ENCODE measurements at places on chromosomes 7 and 10.

DNA sequence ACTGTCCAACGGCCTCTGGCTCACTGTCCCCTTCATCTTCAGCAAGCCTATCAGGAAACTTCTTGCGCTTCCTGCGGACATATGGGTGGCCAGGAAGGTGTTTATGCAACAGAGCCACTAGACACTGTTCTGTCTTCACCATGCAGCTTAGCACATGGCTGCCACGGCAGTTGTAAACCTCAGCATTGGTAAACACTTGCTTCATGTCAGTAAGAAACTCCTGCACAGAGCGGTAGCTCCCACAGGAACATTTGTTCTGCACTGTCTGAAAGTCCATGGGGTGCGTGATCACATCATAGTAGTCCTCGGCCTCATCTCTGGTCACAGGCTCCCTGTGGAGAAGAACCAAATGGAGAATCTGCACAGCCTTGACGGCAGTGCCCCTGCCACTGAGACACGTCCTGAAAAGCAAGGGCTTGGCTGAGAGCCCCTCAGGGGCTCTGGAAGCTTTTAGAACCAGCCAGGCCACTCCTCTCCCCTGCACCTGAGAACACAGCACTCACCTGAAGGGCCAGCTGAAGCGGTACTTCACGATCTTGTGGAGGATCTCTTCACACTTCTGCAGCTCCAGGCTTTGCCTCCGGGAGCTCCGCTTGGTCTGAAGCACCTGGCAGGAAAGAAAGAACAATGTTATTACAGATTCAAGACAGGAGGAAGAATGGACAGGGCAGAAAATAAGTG lies 8.8 kb downstream of the FZD9 start:
- no peaks in the 10 kb centered on the region for H3K27me3 ChIP-seq
- no peaks in the 10 kb centered on the region for H3K4me1 ChIP-seq
- no peak for DNase-seq
- H3K4me3 ChIP-seq: no peak overlapping the region
- H3K36me3 ChIP-seq: peaks cover 76% of the 10 kb centered on the region

GRCh38 chr10:128123846-128124245 lies 2.4 kb downstream of the MKI67 start:
- DNase-seq: no peak
- no peak overlapping the region for H3K4me3 ChIP-seq
- no peaks in the 10 kb centered on the region for H3K36me3 ChIP-seq
- H3K4me1 ChIP-seq: peaks cover 16% of the 10 kb centered on the region
- no peak overlapping the region for H3K27ac ChIP-seq

- no peak overlapping the region for H3K27ac ChIP-seq
- no peaks in the 10 kb centered on the region for H3K36me3 ChIP-seq
- DNase-seq: no peak
- peaks cover 8% of the 10 kb centered on the region for H3K4me1 ChIP-seq
These were observed 24.0 kb downstream of the COL26A1 start for GRCh38 chr7:101386558-101387231.

- peaks cover 8% of the 10 kb centered on the region for H3K4me1 ChIP-seq
- no peaks in the 10 kb centered on the region for H3K36me3 ChIP-seq
- no peak overlapping the region for H3K27ac ChIP-seq
These were observed 41.5 kb upstream of the ZNF32 start for GRCh38 chr10:43689955-43690771.

DNA sequence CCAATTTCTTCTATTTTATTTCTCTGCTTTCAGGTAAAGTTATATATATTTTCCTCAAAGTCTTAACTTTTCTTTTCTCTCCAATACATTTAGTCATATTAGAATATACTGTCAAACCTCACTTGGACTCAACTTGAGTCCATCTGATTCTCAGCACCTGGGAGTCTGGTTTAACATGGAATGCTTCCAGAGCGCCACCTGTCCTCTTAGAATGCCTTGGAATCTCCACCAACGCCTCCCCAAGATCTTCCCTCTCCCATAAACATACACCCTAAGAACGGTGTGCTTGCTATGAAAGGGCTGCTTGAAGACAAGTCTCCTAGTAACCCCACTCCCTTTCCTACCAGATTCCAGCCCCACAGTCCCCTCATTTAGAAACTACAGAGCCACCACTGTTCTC lies 229.1 kb upstream of the MKLN1 start:
- DNase-seq: no peak
- peaks cover 11% of the 10 kb centered on the region for H3K36me3 ChIP-seq

DNA sequence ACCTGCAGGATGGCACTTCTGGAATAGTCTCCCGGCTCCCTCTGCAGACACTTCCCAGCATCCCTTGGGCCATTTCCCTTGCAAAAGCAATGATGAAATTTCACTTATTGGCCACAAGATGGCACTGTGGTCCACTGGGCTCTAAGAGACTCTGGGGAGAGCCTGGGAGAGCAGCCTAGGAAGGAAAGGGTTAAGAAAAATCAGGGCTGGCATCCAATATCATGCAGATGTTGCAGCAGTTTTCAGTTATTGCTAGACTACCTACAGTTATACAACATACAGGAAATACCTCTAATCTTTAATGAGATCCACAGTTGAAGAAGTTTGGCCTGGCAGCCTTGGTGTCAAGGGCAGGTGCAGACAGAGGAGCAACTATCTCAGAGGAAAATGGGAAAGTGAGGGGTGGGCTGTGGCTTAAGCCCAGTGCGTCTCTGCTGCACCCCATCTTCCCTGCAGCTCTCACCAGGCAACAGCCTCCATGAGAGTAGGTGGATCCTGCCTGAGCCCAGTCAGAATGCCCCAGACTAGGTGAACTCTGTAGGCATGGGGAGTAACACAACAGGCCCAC lies 100.2 kb upstream of the PRSS58 start:
- peaks cover 14% of the 10 kb centered on the region for H3K4me1 ChIP-seq
- no peaks in the 10 kb centered on the region for H3K27me3 ChIP-seq

- H3K36me3 ChIP-seq: no peaks in the 10 kb centered on the region
- no peak overlapping the region for H3K4me3 ChIP-seq
- H3K27me3 ChIP-seq: peaks cover 55% of the 10 kb centered on the region
- no peak for DNase-seq
- peaks cover 29% of the 10 kb centered on the region for H3K4me1 ChIP-seq
- no peak overlapping the region for H3K27ac ChIP-seq
These were observed 1.2 kb downstream of the FGF8 start for GRCh38 chr10:101774589-101775272.

- H3K27ac ChIP-seq: no peak overlapping the region
- DNase-seq: no peak
- no peak overlapping the region for H3K4me3 ChIP-seq
- no peaks in the 10 kb centered on the region for H3K27me3 ChIP-seq
- no peaks in the 10 kb centered on the region for H3K36me3 ChIP-seq
These were observed 30.0 kb upstream of the PCGF5 start for GRCh38 chr10:91190388-91190870.

Data from effector memory CD4-positive, alpha-beta T cell (primary cell).